Inflammatory macrophage (primary cell): ENCODE measurements at places on chromosomes 1 and 21.

DNA sequence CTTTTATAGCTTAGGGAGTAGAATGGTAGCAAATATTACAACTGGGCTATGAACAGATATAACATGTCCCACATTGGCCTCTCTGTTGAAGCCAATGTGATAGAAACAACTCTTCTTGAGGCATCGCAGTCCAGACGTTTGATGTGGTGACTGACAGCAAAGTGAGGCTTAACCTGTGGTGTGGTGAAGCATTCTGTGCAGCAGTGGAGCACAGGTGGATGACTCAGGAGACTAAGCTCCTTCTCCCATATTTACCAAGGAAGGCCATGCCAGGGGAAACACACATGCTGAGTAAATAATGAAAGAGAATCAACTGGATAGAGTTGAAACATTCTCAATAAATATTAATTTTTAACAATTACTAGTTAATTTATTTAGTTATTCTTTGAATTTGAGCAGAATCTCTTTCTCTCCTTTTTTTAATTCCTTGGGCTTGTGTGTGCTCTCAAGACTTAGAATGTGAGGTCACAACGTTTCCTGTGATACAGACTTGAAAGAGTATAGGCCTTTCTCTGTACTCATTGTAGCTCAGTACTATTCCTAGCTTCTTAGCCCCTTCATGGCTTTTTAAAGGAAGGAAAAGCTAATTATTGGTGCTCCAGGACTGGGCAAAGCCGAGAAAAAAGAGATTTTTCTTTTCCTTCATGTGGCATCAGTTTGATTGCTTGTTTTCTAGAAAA is 17.6 kb downstream of the CRB1 start:
- DNase-seq: no peak

GRCh38 chr1:23895082-23895481 is 18.1 kb downstream of the CNR2 start:
- peak; percentile 72 for DNase-seq

GRCh38 chr1:6819246-6820040 is 34.2 kb downstream of the CAMTA1 start:
- DNase-seq: no peak

DNA sequence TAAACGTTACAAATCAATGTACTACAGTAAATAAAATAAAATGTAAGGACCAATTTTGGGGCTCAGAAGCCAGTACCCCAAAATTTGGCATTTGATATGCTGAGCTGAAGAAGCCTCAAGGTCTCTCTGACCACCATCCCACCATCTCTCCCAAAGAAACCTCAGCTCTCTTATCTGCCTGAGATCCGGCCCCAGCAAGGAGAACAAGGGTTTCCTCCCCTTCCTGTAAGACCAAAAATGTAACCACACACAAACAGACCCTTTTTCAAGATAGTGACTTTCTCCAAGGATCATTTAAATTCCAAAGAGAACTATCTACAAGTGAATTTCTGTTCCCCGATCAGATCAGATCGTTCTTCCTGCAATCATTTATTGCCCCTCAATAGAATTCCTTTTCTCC is 68.1 kb upstream of the SLC45A1 start:
- DNase-seq: no peak

DNA sequence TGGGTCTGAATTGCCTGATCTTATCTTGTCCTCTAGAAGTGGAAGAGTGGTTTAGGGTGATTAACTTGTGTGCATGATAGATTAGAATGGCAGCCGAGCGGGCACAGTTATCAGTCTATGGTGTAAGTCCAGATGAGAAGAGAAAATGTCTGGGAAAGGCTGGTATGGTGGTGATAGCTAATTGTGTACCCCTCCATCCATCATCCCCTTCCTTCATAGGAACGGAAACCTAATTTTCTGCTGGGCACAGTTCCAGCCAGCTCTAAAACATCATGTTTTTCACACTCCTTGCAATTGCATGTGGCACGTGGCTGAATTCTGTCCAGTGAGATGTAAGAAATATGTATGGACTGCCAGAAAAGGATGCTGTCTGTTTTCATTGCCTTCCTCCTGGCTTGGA is 40.9 kb upstream of the ZP4 start:
- no peak for DNase-seq

GRCh38 chr1:167452483-167452882 is 65.8 kb downstream of the CD247 start:
- no peak for DNase-seq

DNA sequence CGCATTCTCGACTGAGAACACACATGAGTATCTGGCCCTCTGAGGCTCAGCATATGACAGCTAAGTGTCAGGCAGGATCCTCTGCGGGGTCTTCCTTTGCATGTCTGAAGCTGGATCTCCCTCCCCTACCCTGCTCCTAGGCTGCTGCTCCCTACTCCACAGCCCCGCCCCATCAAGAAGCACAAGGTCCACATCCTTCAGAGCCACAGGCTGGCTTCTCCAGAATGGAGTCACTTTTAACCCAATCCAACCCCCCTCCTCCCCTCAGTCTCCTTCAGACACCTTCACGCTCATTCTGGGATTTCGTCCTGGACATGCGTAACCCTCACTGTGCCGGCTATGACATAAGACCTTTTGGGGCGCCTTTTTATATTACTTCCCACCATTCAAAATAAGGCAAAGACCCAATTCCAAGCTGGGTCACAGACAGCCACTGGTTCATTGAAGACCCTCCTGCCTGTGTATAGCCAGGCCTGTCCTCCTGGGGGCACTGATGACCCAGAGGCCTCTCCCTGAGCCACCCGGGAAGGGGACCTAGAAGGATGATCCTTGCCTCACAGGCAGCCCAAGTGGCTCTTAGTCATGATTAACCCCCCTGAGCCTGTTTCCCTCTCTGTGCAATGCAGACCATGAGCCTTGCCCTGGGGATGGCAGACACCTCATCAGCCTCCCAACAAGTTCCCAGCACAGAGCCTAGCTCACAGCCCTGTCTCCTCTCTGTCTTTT is 4.7 kb downstream of the ADGRB2 start:
- DNase-seq: no peak

GRCh38 chr1:246971090-246971721 is 36.7 kb downstream of the ZNF695 start:
- peak; percentile 58 for DNase-seq

GRCh38 chr1:229759586-229759985 is 133.5 kb downstream of the URB2 start:
- DNase-seq: no peak

DNA sequence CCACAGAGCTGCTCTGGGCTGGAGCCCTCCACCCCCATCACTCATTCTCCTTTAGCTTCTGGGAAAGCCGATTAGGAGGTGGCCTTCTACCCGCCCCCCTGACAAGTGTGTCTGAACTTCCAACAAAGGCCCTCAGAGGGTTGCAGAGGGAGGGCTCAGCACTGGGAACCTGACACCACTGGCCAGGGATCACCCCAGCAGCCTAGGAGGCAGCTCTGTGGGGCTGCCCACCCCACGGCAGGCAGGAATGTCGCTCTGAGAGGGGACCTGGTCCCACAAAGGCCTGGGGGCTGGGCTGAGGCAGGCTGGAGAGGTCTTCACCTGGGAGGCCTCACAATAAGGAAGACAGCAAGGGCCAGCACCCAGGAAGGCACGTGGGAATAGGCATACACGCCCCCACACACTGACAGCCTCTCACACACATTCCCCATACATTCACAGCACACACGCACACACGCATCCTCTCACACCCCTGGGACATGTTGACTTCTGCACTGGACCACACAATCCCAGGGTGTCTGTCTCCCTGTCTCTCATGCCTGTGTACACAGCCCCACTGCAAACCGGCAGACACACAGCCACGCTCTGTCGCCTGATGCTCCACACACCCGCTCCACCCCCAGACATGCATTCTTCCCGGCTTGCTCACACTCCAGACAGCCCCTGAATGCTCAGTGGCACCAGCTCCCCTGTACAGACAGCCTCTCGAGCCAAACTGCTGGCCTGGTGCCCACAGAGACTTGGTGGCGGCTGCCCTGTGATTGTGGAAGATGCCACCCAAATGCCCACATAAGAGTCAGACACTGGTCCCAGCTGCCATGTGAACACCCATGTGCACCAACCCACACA is 30.7 kb downstream of the DMBX1 start:
- DNase-seq: no peak

GRCh38 chr1:191641420-191642260 is 516.6 kb upstream of the RGS18 start:
- DNase-seq: no peak

DNA sequence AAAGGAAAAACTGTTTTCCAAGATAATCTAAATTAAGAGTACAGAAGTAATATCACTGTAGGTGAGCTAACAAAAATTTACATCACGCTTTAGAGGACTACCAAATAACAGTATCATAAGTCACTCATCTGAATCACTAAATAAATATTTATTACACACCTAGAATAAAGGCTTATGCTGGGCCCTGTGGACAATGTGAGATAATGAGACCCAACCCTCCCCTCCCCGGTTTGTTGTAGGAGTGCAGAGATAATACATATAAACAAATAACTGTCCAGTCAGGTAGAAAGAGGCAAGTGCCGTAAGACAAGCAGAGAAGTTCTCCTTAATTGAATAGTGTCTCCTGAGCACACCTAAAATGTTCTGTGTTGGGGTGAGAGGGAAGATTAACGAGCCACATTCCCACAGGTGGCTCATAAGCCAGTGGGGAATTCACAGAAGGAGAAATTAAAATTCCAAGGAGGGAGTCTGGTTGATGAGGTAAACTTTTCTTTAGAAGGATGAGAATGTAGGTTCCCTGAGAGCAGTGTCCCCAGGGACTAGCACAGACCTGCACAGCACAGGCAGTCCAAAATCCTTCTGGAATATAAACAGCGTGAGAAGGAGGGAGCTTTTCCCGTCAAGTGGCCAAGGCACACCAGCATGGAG is 241.4 kb downstream of the NFIA start:
- DNase-seq: no peak

DNA sequence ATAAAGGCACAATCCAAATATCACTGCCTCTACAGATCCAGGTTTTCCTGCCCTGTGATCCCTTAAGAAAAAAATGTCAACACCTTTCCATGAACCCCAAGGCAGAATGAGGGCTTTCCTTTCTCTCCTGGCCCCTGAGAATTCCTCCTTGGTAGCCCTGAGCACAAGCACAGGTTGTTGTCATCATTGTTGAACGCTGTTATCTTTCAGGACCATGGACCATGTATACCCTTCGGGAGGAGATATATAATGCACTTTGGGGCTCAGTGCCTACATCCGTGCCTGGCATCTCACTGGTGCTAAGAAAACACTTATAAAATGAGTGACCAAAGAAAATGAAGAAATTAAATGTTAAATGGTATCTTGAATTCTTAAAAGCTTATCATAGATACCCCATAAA is 296.2 kb downstream of the SETD4 start:
- DNase-seq: no peak

DNA sequence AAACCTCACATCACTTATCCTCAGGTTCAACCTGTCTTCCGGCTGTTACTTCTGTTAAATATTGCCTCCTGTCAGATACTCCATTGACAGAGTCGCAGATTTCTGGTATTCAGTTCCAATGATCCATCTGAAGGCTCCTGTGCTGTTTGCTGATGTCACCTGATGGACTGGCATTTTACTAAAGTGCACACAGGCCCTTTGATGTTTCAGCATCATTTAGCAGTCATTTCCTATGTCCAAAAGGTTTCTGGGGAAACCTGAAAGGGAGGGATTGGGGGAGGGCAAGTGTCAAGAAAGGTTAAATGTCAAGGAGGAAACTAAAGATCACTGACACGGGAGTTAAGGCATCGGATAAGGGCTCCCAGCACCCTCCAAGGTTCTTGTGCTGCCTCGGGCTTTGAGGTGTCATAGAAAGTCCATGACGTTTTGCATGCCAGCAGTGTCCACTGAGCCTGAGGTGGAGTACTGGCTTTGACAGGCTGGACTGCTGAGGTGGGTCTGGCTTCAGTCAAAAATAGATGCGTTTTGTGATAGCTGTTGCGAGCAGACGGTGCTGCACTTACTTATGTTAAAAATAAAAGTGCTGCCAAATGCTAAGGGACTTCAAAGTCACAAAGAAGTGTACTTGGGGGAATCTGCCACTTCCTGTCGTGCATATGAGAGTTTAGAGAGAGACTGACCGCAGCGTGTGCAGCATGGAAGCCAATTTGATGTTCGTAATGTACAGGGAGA is 30.8 kb downstream of the XCL2 start:
- no peak for DNase-seq

DNA sequence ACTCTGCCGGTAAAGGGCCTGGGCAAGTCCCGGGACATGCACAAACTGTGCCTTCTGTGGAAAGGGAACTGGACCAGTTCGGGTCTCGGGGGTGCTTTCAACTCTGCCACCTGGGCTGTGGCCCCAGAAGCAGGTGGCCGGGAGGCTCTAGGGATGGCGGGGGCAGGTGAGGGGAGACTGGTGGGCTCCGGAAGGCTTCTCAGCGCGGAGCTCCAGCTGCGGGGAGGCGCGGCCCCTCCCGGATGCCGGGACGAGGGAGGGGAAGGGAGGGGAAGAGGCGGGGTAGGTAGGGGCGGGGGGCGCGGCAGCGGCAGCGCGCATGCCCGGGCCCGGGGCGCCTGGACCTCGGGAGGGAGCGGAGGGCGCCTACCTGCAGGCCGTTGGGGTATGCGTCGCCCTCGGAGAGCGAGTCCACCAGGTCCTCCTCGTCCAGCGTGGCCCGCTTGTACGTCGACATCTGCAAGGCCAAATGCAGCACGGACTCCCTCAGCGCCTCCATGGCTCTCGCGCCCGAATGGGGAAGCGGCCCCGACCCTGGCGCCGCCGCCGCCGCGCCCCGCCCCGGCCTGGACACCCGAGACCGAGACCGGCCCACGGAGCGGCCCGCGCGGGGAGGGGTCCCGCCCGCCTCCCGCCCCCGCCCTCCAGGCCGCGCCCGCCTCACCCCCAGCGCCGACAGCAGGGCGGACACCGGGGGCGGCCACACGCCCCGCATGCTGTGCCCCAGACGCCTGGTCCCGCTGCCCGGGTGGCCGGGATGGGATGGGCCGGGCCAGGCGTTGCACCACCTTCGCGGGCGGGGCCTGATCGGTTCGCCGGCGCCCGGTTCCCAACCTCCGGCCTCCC is at the start of gene ECE1:
TSS of gene ECE1 (minus strand) at position 764 of the 846 bp plus-strand sequence. CDS start at position 715, 49 bp downstream.
- DNase-seq: peak; percentile 48

DNA sequence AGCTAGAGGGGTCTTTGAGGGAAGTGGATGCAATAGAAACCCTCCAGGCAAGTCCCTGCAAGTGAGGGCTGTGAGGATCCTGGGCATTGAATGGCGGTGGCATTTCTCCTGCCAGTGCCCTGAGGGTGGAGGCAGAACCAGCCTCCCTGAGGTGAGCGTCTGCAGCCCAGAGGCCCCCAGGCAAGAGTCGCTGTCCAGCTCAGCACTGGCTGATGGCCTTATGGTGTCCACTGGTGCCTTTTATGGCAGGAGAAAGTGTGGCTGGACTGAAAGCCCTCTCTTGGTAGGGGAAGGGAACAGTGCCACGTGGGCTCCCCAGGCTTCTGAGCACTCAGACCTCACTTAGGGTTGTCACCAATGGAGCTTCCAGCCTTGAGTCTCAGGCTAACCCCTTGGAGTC is 77.3 kb downstream of the SH3BGR start:
- DNase-seq: no peak
